Fibroblast of lung (primary cell): ENCODE measurements at places on chromosomes 2 and 18.
A peak's percentile ranks its signal among the peaks of the same experiment; 100 is the strongest.

- no peak overlapping the region for H3K4me3 ChIP-seq
- no peaks in the 10 kb centered on the region for H3K36me3 ChIP-seq
- no peaks in the 10 kb centered on the region for H3K27me3 ChIP-seq
- H3K27ac ChIP-seq = no peak overlapping the region
These were observed 38.7 kb downstream of the INPP4A start for GRCh38 chr2:98483257-98483861.

- H3K4me3 ChIP-seq = no peak overlapping the region
- H3K36me3 ChIP-seq = no peaks in the 10 kb centered on the region
- peak overlapping the region; percentile 59 for H3K27ac ChIP-seq
- H3K4me1 ChIP-seq = peaks cover 7% of the 10 kb centered on the region
These were observed 115.2 kb downstream of the TTC32 start for GRCh38 chr2:19786408-19787058.

- no peak overlapping the region for H3K4me3 ChIP-seq
- H3K27me3 ChIP-seq = no peaks in the 10 kb centered on the region
- H3K27ac ChIP-seq = no peak overlapping the region
- H3K4me1 ChIP-seq = no peaks in the 10 kb centered on the region
- peak; percentile 2 for DNase-seq
- H3K36me3 ChIP-seq = no peaks in the 10 kb centered on the region
These were observed 650.5 kb downstream of the GALR1 start for GRCh38 chr18:77899972-77900754.

GRCh38 chr2:892892-893291 lies 57.8 kb upstream of the SNTG2 start:
- H3K27ac ChIP-seq = no peak overlapping the region
- no peaks in the 10 kb centered on the region for H3K4me1 ChIP-seq
- H3K4me3 ChIP-seq = no peak overlapping the region
- H3K36me3 ChIP-seq = no peaks in the 10 kb centered on the region
- no peak for DNase-seq
- no peaks in the 10 kb centered on the region for H3K27me3 ChIP-seq

- H3K36me3 ChIP-seq = no peaks in the 10 kb centered on the region
- no peaks in the 10 kb centered on the region for H3K27me3 ChIP-seq
- no peak overlapping the region for H3K27ac ChIP-seq
- no peaks in the 10 kb centered on the region for H3K4me1 ChIP-seq
These were observed 29.8 kb downstream of the TOGARAM2 start for GRCh38 chr2:29010946-29011345.
